ENCODE measurements at places on chromosomes 12 and 14.
A peak's percentile ranks its signal among the peaks of the same experiment; 100 is the strongest.

- no peak for DNase-seq
Measured at GRCh38 chr12:89787763-89788162, 79.1 kb upstream of the ATP2B1 start.

GRCh38 chr12:101939856-101940265, 62.5 kb downstream of the DRAM1 start:
- no peak for DNase-seq

DNA sequence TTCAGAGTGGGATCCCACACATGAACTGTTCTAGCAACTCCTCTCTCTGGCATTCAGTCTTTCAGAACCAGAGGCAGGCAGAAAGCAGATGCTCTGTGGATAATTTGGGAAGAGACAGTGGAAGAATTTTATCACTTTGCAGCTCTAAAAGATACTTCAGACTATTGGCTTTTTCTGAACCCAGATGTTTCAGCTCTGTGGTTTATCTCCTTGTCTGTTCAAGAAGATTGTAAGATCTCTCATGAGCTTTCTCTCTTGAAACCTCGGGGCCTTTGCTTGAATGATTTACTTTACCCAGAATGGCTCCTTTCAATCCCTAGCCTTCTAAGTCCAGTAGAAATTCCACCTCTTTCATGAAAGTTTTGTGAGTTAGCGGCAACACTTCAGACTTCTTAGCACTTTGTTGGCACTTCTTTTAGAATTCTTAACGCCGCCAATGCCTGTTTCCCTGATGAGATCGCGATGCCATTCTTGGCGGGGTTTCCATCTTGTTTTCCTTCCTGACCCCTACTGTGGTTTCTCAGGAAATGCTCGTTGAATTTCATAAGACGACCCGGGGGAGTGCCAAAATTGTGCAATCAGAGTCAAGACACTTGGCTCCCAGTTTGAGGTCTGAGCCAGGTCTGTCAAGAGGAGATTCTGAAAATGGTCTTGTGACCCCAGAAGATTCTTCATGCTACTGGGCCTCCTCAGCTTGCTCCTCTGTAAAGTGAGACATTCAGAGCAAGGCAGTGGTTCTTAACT, 107.0 kb upstream of the PRICKLE1 start:
- DNase-seq = no peak

GRCh38 chr14:31090883-31091764, 64.9 kb upstream of the STRN3 start:
- no peak for DNase-seq

DNA sequence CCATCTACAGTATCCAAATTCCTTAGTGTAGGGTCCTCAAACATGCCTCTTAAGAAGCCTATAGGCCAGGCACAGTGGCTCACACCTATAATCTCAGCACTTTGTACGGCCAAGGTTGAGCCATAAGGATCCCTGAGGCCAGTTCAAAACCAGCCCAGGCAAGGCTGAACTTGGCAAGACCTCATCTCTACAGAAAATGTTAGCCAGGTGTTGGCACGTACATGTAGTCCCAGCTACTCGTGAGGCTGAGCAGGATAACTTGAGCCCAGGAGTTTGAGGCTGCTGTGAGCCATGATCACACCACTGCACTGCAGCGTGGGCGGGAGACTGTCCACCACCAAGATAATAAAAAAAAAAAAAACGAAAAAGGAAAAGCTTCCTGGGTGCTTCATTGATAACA, 6.8 kb downstream of the CCDC59 start:
- no peak for DNase-seq

GRCh38 chr14:32623300-32624093, 294.4 kb downstream of the AKAP6 start:
- no peak for DNase-seq

DNA sequence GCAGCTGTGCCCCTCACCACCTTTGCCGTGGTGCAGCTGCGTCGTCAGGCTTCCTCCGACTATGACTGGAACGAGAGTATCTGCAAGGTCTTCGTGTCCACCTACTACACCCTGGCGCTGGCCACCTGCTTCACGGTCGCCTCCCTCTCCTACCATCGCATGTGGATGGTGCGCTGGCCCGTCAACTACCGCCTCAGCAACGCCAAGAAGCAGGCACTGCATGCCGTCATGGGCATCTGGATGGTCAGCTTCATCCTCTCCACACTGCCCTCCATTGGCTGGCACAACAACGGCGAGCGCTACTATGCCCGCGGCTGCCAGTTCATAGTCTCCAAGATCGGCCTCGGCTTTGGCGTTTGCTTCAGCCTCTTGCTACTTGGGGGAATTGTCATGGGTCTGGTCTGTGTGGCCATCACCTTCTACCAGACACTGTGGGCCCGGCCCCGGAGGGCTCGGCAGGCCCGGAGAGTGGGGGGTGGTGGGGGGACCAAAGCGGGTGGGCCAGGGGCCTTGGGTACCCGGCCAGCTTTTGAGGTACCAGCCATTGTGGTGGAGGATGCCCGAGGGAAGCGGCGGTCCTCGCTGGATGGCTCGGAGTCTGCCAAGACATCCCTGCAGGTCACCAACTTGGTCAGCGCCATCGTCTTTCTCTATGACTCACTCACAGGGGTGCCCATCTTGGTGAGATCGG, 2.6 kb downstream of the GPR162 start:
- no peak for DNase-seq

- DNase-seq = no peak
Measured at GRCh38 chr14:55327179-55327578, 56.0 kb downstream of the FBXO34 start.

- no peak for DNase-seq
Measured at GRCh38 chr12:52837781-52838608, 3.9 kb upstream of the KRT79 start.

DNA sequence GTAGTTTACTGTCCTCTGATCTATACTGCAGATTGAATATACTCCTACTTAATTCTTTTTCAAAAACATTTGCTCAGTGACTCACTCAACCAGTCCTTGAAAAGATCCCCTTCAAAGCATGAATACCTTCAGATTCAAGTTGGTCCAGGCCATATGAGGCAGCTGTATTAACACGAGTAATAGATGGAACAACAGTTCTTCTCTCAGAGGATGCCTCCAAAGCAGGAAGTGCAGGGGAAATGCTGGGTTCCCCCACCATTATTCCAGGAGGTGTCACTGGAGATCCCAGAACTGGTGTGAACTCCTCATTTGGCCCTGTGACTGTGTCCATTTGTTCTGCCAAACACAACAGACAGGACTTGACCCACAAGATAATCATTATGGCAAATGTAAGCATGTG, 20.6 kb downstream of the ARMH4 start:
- DNase-seq = no peak

DNA sequence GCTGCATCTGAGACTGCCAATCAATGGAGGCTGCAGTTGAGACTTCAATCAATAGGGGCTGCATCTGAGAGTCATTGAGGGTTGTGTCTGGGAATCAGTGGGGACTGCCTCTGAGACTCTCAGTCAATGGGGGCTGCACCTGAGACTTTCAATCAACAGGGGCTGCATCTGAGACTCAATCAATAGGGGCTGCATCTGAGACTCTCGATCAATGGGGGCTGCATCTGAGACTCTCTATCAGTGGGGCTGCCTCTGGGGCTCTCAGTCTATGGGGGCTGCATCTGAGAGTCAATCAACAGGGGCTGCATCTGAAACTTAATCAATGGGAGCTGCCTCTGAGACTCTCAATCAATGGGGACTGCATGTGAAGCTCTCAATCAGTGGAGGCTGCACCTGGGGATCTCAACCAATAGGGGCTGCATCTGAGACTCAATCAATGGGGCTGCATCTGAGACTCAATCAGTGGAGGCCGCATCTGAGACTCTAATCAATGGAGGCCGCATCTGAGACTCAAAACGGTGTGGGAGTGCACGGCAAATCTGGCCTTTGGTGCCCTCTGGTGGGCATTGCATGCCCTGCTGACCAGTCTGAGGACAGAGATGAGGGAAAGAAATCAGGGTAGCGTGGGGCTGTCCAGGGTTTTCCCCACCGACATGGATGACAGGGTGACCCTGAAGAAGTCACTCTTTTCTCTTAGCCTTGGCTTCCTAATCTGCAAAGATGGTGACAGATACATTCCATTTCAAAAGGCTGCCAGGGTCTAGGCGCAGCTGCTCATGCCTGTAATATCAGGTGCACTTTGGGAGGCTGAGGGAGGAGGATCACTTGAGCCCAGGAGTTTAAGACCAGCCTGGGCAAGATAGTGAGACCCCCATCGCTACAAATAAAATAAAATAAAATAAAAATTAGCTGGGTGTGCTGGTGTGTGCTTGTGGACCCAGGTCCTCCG, 41.3 kb upstream of the EIF5 start:
- DNase-seq = peak; percentile 23

DNA sequence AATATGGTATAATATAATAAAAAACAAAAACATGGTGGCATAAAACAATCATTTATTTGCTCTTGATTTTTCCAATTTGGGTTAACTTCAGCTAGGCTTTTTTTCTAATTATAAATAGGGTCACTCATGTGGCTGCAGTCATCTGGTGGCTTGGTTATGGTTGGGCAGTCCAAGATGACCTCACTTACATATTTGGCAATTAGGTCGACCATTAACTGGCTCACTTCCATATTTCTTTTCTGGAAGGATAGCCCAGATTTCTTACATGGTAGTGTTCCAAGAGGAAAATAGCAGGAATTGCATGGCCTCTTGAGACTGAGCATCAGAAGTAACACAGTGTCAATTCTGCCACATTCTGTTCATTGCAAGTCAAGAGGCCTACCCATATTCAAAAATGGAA, 153.4 kb downstream of the FUT8 start:
- DNase-seq = no peak

GRCh38 chr14:70884595-70885342, 22.5 kb upstream of the PCNX1 start:
- DNase-seq = no peak

DNA sequence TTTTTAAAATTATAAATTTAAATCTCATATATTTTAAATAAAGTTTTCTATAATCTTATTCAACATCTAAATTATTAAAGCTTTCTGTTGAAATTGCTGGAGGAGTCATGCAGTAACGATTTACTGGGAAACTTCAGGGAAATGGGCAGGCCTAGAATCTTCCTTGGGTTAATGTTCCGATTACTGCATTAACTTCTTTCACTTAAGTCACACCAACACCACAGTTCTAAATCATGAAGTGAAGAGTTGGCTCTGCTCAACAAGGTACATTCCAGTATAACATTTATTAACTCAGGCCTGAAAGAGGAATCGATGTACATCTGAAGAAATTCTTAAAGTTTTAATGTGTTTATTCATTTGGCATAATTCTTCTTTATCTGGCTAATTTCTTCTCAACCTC, 244.3 kb downstream of the CCER1 start:
- DNase-seq = no peak

- DNase-seq = no peak
Measured at GRCh38 chr14:67491285-67491684, 2.8 kb upstream of the TMEM229B start.

DNA sequence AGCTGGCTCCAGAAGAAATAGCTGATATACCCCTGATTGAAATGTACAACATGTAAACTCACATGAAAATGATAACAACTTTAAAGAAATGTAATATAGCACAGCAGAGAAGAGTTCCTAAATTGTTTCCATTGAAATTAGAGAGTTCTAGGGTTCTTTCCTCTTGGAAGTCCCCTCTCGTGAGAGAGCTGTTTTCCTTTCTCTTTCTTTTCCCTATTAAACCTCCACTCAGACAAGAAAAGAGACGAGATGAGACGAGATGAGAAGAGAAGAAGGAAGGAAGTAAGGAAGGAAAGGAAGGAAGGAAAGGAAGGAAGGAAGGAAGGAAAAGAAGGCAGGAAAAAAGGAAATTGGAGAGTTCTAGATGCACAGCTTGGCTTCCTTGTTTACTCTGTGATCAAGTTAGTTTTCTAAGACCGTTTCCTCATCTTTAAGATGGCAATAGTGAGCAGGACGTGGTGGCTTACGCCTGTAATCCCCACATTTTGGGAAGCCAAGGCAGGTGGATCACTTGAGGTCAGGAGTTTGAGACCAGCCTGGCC, 11.9 kb downstream of the DRAM1 start:
- DNase-seq = no peak

DNA sequence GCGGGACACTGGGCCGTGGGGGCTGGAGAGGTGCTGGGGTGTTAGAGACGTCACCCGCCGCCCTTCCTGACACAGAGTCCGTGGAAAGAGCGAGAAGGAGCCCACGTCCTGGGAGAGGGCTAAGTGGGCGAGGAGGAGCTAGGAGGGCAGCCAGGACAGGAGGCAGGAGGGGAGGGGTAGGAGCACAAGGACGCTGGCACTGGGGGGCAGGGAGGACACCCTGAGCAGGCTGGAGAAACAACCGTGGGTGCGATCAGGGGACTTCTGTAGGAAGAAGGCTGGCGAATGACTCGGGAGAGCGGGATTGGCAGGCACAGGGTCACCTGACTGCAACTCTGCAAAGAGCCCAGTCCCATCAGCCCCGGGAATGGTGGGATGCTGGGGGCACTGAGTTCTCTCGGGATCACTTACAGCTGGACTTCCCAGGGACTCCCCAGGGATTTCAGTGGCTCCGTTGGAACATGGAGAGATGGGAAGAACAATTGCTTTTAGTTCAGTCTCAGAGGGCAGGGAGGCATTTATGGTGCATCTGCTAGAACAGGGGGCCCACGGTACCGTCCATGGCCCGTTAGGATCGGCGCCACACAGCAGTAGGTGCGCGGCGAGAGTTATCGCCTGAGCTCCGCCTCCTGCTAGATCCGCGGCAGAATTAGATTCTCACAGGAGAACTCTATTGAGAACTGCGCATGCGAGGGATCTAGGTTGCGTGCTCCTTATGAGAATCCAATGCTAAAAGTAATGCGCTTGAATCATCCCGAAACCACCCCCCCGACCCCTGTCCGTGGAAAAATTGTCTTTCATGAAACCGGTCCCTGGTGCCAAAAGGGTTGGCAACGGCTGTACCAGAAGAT, 24.3 kb downstream of the UBR7 start:
- no peak for DNase-seq

GRCh38 chr12:77979597-77980250, 149.0 kb downstream of the NAV3 start:
- DNase-seq = no peak

DNA sequence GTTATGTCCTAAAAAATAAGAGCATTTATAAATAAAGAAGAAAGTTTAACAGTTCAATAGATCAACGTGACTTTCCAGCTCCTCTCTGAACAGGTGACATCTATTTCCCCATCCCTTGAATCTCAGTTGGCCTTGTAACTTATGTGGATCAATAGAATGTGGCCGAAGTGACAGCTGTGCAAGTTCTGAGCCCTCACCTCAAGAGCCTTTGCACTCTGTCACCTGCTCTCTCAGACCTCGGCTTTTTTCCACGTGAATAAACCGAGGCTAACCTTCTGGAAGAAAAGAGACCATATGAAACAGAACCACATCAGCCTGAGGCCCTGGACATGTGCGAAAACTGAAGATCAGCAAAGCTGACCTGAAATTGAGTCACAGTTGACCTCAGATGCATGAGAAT, 253.0 kb downstream of the DAD1 start:
- no peak for DNase-seq

GRCh38 chr12:79055926-79056674, 191.5 kb downstream of the SYT1 start:
- no peak for DNase-seq

DNA sequence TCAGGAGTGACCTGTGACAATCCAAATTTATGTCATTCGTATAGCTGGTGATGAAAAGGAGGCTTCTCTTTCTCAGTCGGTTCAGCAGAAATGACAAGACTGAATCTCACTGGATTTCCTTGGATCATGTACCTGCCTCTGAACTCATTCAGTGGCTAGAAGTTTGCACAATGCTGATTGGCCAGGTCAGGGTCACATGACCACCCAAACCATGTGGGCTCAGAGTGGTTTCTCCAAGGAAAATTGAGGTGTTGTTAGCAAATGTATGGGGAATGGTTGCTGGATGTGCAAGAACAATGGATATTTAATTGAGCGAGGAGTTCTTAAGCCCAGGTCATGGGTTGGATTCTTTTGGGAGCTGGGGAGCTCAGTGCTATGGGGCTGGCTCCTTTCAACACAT, 227.5 kb downstream of the AACS start:
- no peak for DNase-seq

- no peak for DNase-seq
Measured at GRCh38 chr12:74889073-74889472, 320.6 kb downstream of the KCNC2 start.
